ENCODE measurements at places on chromosomes 7 and 10. TPM values are rescaled to one million over a fixed set of nuclear protein-coding genes. Genes with fewer than 3 reads are reported as not detected.
A peak's percentile ranks its signal among the peaks of the same experiment; 100 is the strongest.

- no peak for DNase-seq
Observed at GRCh38 chr10:97977673-97978072, 52.7 kb downstream of the CRTAC1 start.

The ZNF853 gene
- 1.0 TPM for total RNA-seq

The MAT1A gene
- not detected for total RNA-seq

DNA sequence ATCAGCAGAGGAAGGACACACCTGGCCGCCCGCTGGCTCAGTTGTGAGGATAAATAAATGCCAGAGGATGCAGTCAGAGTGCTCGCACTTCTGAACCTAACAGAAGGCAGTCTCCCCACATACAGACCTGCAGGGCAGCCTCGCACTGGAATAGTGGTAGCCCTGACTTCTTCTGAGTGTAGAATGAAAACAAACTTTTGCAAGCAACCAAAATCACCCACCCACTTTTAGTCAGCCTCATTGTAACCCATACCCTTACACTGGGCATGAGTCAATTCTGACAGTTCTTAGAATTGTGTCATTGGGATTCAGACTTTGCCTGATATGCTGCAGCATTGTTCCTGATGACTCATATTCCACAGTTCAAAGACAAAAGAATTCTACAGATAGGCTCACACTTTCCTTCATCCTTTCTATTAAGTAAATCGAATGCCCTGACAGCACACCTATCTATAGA, 167.0 kb upstream of the CDK1 start:
- peak; percentile 22 for DNase-seq

DNA sequence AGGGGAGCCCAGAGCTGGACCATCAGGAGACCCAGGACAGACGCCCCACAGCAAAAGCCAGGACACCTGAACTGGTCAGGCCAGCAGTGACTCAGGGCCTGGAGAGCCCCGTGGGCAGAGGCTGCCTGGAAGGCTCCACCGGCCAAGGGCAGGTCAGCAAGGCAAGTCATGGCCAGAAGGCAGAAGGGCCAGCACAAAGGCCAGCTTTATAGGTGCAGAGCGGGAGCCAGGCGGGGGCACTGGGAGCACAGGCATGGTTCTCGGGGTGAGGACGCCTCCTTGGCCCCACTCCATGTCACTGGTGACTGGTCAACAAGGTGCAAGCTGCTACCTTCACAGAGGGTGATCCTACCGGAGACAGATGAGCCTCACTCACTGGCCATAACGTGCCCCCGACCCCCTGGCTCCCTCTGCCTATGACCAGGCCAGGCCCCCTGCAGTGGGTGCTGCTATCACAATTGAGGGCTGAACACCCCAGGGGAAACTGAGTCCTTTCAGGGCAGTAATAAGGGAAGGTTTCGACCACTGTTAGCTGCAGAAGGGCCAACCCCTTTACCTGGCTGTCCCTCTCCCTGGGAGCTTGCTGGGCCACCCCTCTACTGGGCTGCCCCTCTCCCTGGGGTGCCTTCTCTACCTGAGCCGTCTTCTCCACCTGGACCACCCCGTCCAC, 317.4 kb downstream of the PTPRN2 start:
- no peak for DNase-seq

DNA sequence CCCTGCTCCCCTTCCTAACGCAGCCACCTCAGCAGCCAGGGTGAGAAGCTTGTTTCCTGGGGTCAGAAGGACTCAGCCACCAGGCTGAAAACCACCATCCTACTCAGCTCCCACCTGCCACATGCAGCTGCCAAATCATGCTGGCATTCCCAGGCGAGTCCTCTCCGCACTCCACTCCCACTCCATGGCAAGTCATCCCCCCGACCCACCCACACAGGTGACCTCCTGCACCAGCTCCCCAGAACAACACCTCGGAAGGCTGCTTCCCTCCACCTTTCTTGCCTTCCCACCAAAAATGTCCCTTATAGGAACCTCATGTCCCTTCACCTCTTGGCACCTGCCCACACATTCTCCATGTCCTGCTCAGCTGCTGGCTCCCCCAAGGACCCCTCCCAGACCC, 4.6 kb downstream of the PDAP1 start:
- no peak for DNase-seq

DNA sequence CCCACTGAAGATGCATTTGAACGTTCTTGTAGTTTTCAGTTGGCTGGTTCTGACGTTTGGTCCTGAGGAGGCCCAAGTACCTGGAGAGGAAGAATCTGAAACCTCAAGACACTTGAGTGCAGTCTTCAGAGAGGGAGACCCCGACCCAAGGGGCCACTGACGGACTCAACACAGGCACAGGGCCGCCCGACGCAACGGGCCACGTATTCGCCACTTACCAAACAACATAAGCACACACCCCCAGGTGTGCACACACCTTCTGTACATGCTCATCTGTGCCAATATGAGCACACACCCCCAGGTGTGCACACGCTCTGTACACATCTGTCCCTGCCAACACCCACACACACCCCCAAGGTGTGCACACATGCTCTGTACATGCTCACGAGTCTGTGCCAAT, 68.5 kb downstream of the DIP2C start:
- DNase-seq = no peak
